ENCODE measurements at places on chromosomes 2 and 18.
A peak's percentile ranks its signal among the peaks of the same experiment; 100 is the strongest.

- peak; percentile 41 for DNase-seq
Measured at GRCh38 chr2:231717281-231718171, 9.2 kb downstream of the PTMA start.

DNA sequence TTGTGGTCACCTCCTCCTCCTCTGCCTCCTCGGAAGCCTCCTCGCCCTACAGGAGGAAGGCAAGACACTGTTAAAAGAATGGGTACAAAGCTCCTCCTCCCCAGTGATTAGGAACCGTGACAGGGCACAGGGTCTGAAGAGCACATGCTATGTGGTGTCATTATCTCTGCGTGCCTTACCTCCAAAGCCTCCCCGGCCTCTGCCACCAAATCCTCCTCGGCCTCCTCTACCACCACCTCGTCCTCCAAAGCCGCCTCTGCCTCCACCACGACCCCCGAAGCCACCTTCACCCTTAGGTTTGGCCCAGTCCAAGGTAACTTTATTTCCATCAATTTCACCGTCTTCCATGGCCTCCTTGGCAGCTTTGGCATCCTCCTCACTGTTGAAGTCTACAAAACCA, 9.1 kb downstream of the NCL start:
- no peak for DNase-seq

- DNase-seq: no peak
Measured at GRCh38 chr2:124426625-124427024, 401.5 kb downstream of the CNTNAP5 start.

- no peak for DNase-seq
Measured at GRCh38 chr18:25099895-25100294, 252.1 kb downstream of the ZNF521 start.

GRCh38 chr2:121386707-121387106, 101.7 kb upstream of the TFCP2L1 start:
- no peak for DNase-seq

GRCh38 chr18:71665131-71665530, 879.0 kb downstream of the CBLN2 start:
- DNase-seq: no peak

DNA sequence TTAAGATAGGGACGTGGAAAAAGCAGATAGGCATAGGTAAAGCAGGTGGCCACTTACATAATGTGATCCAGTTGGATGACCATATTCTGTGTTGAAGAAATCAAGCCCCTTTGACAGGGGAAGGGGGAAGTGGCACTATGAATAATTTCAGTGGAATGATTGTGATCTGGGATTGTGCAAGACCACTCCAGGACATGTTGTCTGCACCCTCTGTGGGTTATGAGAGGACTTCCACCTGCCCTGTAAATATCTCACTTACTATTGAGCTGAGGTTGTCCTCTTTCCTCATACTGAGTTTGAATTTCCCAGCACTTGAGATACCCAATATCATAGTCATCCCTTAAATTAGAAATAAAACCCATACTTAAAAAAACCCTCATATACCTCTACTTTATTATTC, 220.7 kb downstream of the IRS1 start:
- DNase-seq: no peak

DNA sequence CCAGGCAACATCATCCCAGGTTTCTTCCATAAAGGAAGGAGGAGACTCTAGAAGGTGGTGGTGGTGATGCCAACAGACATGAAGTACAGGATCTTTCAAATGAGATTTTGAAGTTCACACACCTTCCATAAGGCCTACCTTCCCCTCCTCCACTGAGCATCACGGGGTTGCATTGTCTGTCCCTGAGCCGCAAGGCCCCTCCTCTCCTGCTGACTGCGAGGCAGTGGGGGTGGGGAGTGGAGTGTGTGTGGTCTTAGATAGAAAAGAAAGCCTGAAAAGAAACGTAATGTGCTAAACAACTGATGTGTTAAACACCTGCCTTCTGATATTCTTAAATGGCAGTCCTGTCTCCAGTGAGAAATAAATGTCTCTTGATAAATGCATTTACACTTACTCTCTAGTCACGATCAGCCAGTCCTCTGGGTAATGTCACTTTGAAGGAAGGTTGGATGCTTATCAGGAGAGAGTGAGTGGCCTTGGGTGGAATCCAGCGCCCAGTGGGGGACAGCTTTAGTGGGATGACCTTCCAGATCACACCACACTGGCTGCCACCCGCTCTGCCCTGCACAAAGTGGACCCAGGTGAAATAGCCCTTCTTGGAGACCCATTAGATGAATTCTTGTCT, 5.5 kb upstream of the SCYGR5 start:
- DNase-seq: no peak

DNA sequence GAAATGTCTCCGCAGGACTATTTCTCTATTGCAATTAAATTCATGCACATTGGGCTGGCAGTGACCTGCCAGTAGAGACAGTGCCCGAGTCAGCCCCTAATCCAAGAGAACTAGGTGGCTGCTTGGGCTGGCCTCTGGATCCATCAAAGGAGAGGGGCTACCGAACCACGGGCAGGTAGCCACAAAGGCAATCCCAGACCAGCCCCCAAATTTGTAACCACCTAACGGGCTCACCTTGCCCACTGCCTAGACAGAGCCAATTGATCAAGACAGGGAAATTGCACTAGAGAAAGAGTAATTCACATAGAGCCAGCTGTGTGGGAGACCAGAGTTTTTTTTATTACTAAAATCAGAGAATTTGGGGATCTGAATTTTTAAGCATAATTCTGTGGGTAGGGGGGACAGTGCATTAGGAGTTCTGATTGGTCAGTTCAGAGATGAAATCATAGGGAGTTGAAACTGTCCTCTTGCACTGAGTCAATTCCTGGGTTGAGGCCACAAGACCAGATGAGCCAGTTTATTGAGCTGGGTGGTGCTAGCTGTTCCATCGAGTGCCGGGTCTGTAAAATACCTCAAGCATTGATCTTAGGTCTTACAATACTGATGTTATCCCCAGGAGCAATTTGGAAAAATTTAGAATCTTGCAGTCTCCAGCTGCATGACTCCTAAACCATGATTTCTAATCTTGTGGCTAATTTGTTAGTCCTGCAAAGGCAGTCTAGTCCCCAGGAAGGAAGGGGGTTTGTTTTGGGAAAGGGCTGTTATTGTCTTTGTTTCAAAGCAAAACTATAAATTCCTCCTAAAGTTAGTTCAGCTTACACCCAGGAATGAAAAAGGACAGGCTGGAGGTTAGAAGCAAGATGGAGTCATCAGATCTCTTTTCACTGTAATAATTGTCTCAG, 260.4 kb upstream of the SP5 start:
- DNase-seq: no peak

- DNase-seq: peak; percentile 24
Measured at GRCh38 chr2:72893594-72894319, 6.5 kb downstream of the SPR start.

DNA sequence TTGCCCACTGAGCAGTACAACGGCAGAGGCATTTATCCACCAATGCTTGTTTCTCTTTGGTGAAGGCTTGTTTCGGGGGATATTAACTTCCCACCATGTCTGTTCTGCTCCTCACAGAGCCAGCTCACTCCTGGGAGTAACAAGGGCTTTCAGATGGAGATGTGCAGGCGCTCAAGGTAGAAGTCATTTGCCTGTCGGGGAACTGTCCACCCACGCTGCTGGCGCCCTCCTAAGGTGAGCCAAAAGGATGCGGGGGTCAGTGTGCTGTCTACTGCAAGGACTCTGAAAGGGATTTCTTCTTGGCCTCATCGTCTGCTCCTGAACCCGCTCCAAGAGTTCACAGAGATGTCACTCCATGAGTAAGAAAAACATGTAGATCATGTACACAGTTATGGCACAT, 57.0 kb upstream of the CYRIA start:
- DNase-seq: no peak

- no peak for DNase-seq
Measured at GRCh38 chr2:25251422-25252273, 83.3 kb upstream of the POMC start.

DNA sequence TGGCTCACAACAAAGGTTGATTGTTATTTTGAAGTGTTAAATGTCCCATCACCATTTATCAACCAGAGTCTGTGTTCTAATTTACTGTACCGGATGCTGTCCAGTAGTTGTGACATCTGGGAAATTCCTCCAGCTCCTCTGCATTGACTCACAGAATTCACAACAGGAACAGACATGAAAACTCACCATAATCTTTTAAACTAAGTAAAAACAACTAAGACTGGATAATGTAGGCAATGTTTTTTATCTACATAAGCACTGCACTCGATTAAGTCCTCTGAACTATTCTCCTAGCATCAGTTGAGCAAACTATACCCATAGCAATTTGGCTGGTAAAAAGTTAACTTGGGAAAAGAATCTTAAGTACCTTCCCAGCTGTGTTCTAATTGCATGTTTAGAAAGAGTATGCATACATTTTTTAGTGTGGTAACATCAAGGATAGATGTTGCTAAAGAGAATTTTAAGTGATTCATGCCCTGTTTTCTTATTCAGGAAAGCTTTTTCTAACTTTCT, 42.9 kb upstream of the MYO1B start:
- peak; percentile 24 for DNase-seq

DNA sequence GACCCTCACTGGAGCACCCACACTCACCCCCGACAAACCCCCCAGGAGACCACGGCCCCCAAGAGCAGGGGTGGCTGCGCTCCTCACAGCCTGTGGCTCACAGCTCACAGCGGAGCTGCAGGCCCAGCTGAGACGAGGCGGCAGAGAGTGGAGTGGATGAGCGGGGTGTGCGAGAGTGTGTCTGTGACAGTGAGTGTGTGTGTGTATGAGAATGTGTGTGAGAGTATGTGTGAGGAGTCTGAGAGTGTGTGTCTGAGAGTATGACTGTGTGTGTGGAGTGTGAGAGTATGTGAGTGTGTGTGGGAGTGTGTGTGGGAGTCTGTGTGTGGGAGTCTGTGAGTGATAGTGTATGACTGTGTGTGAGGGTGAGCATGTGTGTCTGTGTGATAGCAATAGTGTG, 55.3 kb upstream of the ID2 start:
- no peak for DNase-seq

DNA sequence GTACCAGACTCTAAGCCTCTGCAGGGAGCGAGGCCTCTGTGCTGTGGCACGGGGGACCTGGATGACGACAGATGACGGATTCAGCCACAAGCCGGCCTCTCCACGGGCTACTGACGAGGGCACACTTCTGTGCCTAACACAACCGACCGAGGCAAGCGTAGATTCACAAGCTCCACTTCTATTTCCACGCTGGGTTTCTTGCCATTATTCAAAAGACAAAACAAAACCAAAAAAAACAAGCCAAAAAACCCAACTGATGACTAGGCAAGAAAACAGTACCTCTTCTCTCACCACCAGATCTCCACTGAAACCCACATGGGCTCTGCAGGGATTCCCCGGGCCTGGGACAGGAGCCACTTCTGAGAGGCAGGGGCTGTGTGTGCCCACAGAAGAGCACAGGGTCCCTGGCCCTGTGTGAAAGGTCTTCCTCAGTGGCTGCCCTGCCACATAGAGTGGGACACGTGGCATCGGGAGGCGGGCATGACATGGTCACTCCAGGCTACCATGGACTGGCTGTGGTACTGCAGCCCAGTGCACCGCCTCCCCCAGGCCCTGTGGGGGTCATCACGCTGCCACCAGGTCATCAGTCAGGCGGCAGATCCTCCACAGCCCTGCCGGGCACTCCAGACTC, 254.7 kb downstream of the HDAC4 start:
- DNase-seq: no peak

GRCh38 chr18:32139835-32140283, 48.2 kb downstream of the RNF138 start:
- DNase-seq: no peak

DNA sequence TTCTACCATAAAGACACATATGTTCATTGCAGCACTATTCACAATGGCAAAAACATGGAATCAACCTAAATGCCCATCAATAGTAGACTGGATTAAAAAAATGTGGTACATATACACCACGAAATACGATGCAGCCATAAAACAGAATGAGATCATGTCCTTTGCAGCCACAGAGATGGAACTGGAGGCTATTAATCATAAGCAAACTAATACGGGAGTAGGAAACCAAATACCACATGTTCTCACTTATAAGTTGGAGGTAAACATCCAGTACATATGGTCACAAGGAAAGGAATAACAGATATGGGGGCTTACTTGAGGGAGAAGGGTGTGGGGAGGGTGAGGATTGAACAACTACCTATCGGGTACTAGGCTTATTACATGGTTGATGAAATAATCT, 7.7 kb downstream of the HMSD start:
- no peak for DNase-seq

GRCh38 chr2:172095146-172095904, 7.4 kb downstream of the DLX2 start:
- DNase-seq: peak; percentile 84

GRCh38 chr2:96760986-96761832, 507 bp downstream of the CNNM4 start:
- no peak for DNase-seq
